Memory B cell (primary cell): ENCODE measurements at places on chromosomes 5 and 9.

GRCh38 chr5:136005476-136005875 lies 23.3 kb upstream of the TGFBI start:
- H3K4me3 ChIP-seq = no peak overlapping the region
- H3K27me3 ChIP-seq = peaks cover 6% of the 10 kb centered on the region
- DNase-seq = no peak

GRCh38 chr5:14976486-14976885 lies 104.9 kb upstream of the ANKH start:
- DNase-seq = no peak
- peaks cover 2% of the 10 kb centered on the region for H3K36me3 ChIP-seq
- H3K4me3 ChIP-seq = no peak overlapping the region
- H3K27me3 ChIP-seq = peaks cover 2% of the 10 kb centered on the region

- H3K27ac ChIP-seq = no peak overlapping the region
- H3K4me3 ChIP-seq = no peak overlapping the region
- peaks cover 4% of the 10 kb centered on the region for H3K27me3 ChIP-seq
- DNase-seq = no peak
- peaks cover 2% of the 10 kb centered on the region for H3K36me3 ChIP-seq
Measured at GRCh38 chr5:127863610-127864395, 160.6 kb downstream of the CCDC192 start.

- DNase-seq = no peak
- peaks cover 6% of the 10 kb centered on the region for H3K36me3 ChIP-seq
Measured at GRCh38 chr5:80654054-80654390, 430 bp upstream of the MSH3 start.
